ENCODE measurements at places on chromosomes 11 and 22.

DNA sequence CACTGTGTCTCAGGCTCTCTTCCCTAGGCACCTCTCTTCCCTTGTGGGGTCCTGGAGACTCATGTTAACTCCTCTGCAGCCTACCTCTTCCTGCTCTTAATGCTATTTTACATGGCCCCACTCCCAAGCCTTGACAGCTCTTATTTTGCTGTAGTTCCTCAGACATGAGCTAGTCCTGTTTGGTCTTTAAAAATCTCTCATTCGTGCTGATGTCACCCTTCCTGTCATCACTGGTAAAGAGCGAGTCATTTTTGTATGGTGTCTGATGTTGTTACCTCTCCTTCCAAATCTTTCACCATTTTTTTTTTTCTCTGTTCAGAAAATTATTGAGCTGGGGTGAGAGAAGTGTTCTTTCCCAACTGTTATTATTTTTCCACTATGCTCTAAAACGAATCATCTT is 84.8 kb upstream of the ZBED5 start:
- no peak for DNase-seq

GRCh38 chr22:37151401-37151800 is 1.7 kb upstream of the IL2RB start:
- DNase-seq, result no peak

GRCh38 chr11:114553642-114554041 is 6.0 kb downstream of the NXPE1 start:
- DNase-seq, result no peak

DNA sequence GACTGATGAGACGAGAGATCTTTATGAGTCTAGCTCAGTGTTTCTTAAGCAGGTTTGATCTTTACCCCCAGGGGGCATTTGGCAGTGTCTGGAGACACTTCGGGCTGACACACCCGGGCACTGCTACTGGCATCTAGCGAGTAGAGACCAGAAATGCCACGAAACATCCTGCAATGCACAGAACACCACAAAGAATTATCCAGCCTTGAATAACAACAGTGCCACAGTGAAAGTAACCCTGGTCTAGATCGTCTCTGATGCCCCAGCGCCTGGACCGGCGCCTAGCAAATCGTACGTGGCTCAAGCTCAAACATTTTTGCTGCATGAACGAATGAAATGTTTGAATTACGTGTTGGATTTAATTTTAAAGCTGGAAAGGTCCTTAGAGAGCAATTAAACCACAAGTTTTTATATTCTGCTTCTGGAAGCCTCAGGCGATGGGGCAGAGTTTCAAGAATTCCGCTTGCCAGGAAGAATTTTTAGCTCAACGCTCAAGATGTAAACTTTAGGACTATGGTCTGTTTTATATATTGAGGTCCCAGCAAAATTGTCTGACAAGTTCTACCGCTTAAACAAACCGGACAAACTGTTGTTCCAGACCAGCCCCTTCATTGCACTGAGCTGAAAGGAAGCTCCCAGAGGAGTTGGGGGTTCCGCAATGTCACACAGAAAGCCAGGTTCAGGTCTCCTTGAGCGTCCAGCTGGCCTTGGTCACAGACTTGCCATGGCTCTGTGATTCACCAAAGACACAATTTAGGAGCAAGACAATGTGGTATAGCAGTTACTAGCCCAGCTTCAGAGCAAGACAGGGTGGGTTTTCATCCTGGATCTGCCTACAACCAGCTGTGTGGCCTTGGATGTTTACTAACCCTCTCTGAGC is 44.2 kb upstream of the SMTN start:
- DNase-seq, result no peak
